ENCODE measurements at places on chromosomes 3 and 15.

DNA sequence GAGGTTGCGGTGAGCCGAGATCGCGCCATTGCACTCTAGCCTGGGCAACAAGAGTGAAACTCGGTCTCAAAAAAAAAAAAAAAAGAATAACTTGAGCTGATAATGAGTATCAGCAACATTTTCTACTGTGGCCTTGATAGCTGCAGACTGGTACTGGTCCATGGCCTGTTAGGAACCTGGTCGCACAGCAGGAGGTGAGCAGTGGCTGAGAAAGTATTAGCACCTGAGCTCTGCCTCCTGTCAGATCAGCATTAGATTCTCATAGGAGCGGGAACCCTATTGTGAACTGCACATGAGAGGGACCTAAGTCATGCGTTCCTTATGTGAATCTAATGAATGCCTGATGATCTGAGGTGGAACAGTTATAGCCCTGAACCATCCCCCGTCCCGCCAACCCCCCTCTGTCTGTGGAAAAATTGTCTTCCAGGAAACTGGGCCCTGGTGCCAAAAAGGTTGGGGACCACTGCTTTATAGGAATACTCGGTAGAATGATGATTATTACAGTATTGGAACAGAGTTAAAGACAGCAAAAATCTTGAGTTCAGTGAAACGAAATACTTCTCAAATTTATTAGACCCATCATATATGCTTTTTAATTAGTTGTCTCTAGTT is 126.0 kb downstream of the ZNF609 start:
- peak; percentile 73 for DNase-seq

DNA sequence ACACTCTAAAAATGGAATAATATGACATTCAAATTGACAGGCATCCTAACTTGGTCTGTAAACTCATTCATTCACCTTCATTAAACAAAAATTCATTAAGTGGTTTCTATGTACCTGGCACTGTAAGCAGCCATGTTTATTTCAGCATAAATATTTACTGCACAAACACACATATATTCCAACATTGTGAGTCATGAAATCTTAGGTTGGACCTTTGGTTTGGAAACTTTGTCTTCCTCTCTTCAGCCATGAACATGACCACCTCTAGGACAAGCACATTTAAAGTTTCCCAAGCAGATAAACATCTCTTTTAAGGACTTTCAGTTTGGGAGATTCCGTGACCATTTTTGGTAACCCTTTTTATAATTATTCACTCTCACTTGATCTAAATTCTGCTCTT is 131.8 kb downstream of the TPRG1 start:
- no peak for DNase-seq

DNA sequence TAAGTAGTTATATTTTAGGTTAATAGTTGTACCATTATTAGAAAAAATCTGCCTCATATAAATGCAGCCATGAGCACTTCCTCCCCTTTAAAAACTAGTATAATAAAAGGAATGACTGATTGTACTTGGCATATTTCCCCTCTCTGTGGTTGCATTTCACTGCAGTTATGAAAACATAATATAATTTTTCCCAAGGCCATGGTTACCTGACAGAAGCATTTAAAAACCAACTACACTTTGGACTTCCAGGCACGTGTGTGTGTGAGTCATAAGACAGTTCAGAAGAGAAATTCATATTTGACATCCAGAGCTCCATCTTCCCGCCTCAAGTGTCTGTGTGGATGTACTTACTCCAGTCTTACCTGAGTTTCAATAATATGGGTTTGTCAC is 828.2 kb upstream of the CFAP20DC start:
- no peak for DNase-seq

DNA sequence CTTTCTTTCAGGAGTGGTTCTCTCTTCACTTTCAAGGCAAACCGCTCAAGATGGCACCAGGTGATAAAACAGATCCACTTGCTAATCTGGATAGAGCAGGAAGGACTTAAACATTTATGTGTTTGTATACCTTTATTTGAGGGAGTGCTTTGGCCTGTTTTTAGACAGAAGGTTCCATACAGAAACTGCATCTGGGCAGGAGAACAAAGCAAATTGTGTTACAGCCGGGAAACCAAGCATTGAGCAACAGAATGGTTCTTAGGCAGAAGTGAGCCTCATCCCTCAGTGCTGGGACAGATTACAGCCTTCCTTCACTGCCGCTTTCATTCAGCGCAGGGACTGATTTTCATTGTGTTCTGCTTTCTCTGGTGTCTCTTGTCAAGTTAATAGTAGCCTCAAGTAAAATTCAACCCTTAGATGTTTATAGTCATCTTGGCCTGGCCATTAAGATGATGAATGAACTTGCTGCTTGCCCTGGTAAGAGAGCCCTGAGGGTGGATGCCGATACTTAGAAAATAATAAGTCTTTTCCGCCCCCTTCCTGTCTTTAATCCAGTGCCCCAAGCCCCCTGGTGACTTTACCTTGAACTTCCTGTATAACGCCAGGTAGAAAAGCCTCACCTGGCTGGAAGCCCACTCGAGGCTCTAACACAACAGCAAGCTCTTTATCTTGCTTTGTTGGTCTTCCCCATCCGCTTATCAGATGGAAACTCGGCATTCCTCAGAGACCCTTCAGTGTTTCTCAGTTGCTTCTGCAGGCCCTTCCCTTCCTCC is 168.0 kb upstream of the CTDSPL start:
- no peak for DNase-seq

DNA sequence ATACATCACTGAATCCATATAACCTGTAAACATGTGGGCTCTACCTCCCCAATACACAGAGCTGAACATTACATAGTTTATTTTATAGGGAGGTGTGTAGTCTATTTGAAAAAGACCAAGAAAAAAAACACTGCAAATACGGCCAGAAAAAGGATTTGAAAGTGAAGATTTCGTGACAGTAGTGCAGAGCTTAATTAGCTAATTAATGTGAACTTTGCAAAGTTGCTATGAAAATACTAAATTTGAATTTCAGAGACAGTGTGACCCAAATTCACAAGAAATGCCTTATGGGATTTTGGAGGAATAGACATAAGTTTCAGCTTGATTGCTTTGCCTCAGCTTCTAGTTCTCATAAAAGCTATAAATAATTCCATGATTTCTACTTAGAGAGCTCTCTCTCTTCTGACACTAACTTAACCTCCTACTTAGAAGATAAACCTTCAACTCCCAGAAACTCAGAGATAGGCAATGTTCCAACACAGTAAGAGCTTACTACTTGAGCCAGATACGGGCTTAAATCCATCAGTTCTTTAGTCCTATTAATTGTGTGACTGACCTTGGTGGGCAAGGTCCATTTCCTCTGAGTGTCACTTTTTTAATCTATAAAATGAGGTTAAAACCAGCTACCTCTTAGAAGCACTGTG is 87.3 kb upstream of the THBS1 start:
- DNase-seq, result no peak

DNA sequence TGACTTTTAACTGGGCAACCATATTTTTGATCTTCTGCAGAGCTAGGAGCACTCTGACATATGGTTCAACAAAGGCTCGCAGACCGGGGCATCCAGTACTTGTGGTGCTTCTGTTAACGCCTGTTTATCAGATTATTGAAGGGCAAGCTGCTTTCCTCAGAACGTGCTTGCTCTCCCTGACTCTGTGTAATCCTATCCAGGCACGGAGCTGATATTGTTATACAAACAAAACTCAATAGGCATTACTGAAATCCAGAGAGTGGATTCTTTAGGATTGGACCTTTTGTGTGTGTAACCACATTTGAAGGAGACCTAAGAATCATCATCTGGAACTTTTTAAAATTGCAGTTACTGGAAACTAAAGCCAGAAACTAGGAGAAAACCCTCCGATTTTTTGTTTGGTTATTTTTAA is 246.5 kb downstream of the PTPRG start:
- no peak for DNase-seq

DNA sequence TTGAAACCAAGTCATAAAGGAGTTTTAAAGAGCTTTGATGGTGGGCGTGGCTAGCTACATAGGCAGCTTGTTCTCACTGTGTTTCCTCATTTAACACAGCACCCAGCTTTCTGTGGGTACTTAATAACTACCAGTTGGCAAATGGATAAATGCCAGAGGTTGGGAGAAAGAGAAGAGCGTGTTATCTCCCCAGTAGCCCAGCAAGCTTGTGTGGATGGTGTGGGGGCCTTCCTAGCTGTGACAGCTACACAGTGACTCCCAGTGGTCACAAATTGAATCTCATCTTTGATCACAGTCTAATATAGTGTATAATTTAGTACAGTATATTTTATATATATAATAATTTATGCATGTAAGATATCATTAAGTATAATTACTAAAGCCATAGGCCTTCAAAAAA is 984.1 kb downstream of the EPHA3 start:
- DNase-seq, result peak; percentile 63

DNA sequence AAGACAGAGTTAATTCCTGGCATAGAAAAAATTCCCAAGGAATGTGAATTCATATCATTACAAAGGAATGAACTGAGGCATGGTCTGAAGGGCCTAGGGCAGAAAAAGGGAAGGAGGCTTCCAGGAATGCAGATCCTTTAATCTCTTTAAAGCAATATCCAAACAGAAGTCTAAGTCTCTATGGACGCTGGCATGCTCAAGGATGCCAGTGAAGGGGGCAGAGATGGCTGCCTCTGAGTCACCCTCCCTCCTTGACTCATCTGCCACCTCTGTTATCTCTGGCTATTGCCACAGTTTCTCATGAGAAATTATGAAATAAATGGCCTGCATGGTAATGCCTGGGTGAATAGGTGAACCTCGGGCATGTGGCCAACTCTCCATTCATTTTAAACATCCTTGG is 96.3 kb upstream of the BCL6 start:
- DNase-seq, result no peak

DNA sequence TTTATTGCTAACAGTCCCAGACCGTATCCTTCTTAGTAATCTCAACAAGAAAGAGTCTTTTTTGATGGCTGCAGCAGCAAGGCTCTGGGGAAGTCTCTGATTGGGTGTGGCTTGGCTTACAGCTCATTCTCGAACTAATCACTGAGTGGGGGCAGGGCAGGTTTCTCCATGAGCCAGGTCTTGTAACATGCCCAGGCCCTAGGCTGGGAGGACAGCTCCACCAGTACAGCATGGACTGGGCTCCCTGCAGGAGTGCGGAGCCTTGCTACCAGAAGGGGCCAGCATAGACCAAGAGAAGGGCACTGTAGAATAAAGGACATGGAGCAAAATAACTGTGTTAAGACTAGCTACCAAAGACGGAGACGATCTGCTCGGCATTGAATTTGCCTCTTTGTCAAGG is 7.2 kb downstream of the CD276 start:
- no peak for DNase-seq

DNA sequence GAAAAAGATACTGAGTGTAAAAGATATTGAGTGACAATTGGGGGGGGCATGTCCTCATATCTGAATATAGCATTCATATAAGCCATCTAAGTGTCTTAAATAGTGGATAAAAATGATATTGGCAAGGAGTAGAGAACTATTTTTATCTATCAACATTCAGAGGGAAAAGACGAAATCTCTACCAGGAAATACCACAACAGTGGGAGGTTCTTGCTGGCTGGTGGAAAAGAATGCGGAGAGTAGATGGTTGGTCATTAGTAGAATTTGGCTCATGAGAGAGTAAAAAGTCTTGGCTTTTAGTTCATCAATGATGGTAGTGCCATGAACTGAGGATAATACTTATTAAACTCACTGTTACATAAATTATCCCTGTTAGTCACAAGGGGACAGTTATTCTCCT is 4.8 kb upstream of the TCF12 start:
- no peak for DNase-seq

DNA sequence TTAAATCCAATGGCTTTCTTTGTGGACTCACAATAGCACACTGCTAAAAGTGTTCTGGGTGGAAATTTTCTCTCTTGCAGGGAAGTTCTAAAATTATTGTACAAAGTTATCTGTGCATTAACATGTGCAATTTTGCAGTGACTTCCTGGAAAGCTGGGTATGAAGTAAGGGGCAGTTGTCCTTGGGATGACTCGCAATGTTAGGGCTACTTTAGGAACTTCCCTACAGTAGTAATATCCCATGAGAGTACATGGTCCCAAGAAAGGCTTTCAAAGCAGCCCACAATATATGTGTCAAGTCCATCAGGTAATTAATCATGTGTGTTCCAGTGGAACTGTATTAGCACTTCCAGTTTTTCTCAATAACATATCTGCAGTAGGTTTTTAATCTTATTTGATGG is 201.0 kb upstream of the UBE2E2 start:
- no peak for DNase-seq

- DNase-seq, result no peak
Observed at GRCh38 chr3:54861248-54862067, 66.4 kb downstream of the LRTM1 start.

GRCh38 chr3:158911586-158911985 is 109.7 kb downstream of the MFSD1 start:
- no peak for DNase-seq

DNA sequence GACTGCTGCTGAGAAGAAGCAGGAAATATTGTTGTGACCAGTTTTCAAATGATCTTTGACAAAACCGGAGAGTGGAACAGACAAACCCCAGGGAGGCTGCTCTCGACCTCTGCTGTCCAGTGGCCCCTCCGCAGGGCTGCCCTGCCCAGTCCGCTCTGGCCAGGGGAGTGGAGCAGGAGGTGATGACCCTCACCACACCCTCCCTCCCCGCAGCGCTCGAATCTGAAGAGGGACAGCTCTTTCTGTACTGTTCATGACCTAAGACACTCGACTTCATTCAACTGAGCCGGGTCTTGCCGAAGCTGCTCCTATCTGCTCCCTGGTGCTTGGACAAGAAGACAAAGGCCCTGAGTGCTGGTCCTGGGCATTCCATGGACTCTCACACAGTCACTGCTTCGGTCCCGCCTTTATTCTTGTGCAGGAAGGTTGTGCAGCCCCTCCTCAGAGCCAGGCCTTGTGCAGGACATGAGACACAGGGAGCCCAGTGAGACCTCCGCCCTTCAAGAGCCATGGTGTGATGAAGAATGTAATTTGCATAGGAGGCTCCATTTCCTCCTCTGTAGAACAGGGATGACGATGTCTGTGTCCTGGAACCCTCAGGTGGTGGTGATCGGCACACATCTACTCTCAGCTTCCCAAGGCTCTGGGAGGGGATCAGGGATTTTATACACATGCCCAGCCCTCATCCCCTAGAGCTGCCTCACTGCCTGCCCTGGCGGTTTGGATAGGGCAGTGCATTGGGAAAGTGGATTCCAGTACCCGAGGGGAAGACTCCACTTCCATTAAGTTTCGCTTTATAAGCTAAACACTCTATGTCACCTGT is 97.1 kb upstream of the PRR20G start:
- no peak for DNase-seq

GRCh38 chr3:66314455-66314854 is 93.7 kb downstream of the SLC25A26 start:
- no peak for DNase-seq

GRCh38 chr3:11551036-11551435 is 92.7 kb downstream of the VGLL4 start:
- DNase-seq, result no peak

- no peak for DNase-seq
Observed at GRCh38 chr15:26877831-26878230, 11.0 kb downstream of the GABRA5 start.

GRCh38 chr15:93460717-93461116 is 371.7 kb upstream of the RGMA start:
- no peak for DNase-seq
